ENCODE measurements at places on chromosomes 7 and 10.

GRCh38 chr10:103636492-103636891, 143.0 kb downstream of the NEURL1 start:
- no peak for DNase-seq

- no peak for DNase-seq
Observed at GRCh38 chr7:123616223-123616622, 14.6 kb downstream of the ASB15 start.

- no peak for DNase-seq
Observed at GRCh38 chr10:42574336-42574735, 64.0 kb downstream of the ZNF33B start.

GRCh38 chr7:92968502-92968901, 132.1 kb upstream of the CDK6 start:
- no peak for DNase-seq

Measured in stimulated activated CD8-positive, alpha-beta memory T cell treated with anti-CD3 and anti-CD28 coated beads, Interleukin-15, amount 100 ng/mL, for 24 hours (primary cell).